Frontal cortex (tissue), 4 donors: ENCODE measurements at places on chromosomes 7 and 10.

GRCh38 chr10:127991543-127992255 lies 84.8 kb downstream of the PTPRE start:
- no peak for DNase-seq

DNA sequence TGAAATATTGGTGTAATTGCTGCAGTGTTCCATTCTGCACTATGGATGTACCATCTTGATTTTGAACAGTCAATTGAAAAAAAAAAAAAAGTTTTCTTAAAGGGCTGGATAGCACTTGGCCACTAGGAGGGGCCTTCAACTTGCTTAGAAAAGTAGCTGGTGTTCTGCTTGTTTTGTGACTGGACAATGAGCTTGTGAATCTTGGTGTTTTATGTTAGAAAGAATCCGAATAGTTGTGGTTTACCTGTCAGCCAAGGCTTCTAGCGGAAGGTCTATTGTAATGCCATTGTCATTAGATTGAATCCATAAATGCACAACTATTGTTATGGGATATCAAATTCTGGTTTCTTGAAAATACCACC lies 77.1 kb downstream of the BMPER start:
- DNase-seq: no peak

DNA sequence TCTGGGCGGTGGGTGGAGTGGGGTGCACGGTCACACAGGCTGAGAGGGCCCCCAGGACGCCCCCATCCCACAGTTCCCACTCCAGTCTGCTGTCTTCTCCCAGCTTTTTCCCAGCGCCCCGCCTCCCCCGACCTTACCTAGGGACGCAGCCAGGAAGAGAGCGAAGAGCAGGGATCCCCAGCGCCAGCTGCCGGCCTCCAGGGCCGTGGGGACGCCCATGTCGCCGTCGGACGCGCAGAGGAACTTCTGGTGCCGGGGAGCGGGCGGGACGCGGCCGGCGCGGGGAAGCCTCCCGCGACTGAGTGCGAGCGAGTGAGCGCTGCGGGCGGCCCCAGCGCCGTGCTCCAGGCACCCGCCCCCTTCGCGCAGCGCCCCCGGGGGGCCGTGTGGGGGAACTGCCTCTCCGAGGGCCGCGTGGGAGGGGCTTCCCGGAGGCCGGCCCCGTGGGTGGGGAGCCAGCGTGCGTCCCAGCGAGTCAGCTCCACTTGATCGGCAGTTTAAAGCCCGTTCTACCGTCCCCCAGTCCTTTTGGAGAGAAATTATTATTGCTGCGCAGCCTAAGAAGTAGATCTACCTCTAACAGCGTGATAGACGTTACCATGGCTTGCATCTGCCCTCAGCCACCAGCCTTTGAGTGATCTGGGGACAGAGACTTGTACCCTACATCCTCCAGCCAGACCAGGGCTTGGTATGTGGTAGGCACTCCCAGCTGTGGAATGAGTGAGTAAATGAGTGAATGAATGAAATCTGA lies at the start of gene VSIR:
Gene VSIR, minus strand, starts transcription at position 300 of the 751 bp plus-strand sequence. Its CDS starts 81 bp downstream, at position 219.
- peak; percentile 93 for DNase-seq

GRCh38 chr10:71213761-71214440 lies 1.5 kb downstream of the UNC5B start:
- peak; percentile 61 for DNase-seq

DNA sequence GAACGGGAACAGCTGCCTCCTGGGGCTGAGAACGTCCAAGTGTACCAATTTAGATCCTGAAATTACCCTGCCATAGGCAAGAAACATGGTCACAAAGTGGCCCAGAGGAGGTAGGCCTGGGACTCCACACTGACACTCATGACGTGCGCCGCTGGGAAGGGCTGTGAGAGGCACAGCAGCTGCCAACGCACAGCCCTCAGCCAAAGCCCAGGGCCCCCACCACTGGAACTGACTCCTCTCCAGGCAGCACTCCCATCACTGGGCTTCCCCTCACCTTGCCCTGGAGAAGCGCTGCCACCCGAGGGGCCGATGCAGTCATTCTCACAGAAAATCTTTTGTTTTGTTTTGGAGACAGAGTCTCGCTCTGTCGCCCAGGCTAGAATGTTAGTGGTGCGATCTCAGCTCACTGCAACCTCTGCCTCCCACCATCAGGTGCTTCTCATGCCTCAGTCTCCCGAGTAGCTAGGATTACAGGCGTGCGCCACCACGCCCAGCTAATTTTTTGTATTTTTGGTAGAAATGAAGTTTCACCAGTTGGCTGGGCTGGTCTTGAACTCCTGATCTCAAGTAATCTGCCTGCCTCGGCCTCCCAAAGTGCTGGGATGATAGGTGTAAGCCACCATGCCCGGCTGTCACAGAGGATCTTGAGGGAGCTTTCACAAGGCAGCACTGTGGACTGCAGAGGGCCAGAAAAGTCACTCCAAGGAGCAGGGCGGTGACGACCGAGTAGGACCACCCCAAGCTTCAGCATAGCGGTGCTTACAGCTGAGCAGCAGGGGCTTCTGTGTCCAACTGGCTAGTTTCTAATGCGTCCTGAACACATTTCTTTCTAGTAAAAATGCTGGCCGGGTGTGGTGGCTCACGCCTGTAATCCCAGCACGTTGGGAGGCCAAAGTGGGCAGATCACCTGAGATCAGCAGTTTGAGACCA lies 13.5 kb downstream of the GUSB start:
- no peak for DNase-seq

- DNase-seq: no peak
These were observed 1181.6 kb upstream of the SORCS1 start for GRCh38 chr10:108346066-108346465.

GRCh38 chr7:114527589-114527988 lies 113.0 kb downstream of the FOXP2 start:
- DNase-seq: no peak

DNA sequence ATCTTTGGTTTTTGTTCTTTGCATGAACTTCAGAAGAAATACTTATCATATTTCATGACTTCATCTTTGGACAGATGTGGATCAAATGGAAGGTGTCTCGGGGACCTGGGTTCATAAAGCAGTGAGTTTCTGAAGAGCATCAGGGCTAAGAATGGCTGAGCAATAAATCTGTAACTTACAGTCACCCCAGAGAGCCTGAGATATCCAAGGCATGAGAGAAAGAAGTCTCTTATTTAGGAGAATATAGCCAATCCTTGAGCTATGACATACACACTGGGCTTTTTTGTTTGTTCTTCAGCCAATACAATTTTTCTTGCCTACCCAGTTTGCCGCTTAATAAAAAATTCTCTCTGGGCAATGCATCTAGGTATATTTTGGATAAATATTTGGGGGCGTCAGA lies 252.6 kb upstream of the INHBA start:
- no peak for DNase-seq

GRCh38 chr10:1633783-1634182 lies 103.5 kb downstream of the ADARB2 start:
- no peak for DNase-seq

GRCh38 chr7:23230641-23231101 lies 15.9 kb upstream of the GPNMB start:
- no peak for DNase-seq

DNA sequence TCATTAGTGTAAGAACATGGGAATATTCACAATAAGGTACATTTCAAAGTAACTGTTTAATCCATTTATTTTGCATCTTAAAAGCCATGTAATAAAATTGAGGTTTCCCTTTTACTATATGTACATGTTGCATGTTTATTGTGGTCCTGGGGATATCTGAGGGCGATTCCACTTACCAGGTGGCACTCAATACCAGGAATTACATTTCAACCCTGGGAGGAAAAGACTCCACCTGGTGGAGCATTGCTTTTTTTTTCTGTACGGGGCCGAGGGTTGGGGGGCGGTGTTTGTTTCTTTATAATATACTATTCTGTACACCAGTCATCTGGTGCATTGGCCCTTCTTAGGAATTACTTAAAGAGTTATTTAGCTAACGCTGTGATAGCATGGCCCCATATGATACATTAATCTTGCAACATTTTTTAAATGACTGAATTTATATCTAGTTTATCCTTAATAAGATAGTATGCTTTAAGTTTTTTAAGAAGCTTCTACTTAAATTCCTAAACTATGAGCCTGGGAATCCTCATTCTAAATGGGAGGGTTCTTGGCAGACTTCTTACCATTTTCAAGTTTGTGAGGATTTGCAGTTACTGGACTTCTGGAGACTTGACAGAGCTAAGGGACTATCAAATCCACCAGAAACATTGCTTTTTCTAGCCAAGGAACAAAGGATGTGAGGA lies 7.2 kb upstream of the HGF start:
- DNase-seq: no peak

DNA sequence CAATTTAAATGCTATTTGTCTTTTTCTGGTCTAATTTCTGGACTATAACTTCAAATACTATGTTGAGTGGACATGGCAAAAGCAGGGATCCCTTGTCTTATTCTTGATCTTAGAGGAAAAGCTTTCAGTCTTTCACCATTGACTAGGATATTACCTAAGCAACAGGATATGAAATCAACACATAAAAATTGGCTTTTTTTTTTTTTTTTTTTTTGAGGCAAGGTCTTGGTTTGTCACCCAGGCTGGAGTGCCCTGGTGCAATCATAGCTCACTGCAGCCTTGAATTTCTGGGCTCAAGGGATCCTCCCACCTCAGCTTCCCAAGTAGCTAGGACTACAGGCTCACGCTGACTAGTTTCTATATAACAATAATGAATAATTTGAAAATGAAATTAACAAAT lies 90.8 kb downstream of the JMJD1C start:
- no peak for DNase-seq

DNA sequence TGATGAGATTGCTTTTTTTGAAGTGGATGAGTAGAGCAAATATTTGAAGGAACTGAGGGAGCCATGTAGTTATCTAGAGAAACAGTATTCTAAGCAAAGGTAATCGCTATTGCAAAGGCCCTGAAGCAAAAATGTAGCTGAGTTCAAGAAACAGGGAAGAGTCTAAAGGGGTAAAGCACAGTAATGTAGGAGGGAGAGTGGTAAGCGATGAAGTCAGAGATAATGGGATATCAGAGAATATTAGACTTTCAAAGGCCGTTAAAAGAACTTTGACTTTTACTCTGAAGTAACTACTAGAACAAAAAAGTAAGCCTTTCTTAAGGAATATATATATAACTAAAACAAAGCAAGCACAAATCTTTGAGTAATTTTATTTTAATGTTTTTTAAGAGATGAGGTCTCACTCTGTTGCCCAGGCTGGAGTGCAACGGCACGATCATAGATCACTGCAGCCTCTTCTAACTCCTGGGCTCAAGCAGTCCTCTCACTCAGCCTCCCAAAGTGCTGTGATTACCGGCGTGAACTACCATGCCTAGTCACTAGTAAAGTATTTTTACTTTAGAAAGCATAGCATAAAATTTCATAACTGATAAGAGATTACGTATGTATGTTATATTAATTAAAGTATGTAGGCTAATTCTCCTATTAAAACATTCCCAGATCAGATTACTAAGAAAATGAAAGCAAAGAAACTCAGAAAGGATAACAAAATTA lies 61.7 kb upstream of the OIT3 start:
- DNase-seq: no peak

DNA sequence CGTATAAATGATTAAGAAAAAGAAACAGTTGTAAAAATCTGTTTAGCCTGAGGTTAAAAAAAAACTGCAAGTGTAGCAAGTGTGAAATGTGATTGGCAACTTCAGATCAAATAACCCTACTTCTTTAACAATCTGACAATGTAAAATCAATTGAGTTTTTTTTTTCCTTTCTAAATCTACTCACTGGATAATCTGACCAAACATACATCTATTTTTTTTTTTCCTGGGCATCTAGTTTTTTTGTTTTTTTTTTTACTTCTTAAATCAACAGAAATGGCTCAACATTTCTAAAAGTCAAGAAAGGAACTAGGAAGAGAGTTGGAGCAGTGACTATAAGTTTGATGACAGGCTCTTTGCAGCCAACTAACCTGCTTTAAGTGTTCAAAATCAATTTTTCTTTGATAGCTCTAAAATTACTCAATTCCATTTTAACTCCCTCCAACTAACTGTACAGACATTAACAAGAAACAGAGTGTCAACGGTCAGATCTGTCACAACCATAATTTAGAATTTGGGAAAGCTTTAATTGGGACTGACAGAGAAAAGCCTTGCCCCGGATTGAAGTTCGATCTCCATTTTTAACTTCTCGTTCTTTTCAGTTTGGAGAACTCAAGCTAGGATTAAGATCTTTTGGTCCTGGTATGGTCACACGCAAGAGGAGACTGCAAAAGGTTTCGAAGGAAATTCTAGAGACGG lies 1.2 kb downstream of the ARL3 start:
- DNase-seq: no peak

- DNase-seq: no peak
These were observed 4.2 kb upstream of the ASB4 start for GRCh38 chr7:95481271-95482165.

- no peak for DNase-seq
These were observed 10.9 kb upstream of the FIS1 start for GRCh38 chr7:101255796-101256195.

DNA sequence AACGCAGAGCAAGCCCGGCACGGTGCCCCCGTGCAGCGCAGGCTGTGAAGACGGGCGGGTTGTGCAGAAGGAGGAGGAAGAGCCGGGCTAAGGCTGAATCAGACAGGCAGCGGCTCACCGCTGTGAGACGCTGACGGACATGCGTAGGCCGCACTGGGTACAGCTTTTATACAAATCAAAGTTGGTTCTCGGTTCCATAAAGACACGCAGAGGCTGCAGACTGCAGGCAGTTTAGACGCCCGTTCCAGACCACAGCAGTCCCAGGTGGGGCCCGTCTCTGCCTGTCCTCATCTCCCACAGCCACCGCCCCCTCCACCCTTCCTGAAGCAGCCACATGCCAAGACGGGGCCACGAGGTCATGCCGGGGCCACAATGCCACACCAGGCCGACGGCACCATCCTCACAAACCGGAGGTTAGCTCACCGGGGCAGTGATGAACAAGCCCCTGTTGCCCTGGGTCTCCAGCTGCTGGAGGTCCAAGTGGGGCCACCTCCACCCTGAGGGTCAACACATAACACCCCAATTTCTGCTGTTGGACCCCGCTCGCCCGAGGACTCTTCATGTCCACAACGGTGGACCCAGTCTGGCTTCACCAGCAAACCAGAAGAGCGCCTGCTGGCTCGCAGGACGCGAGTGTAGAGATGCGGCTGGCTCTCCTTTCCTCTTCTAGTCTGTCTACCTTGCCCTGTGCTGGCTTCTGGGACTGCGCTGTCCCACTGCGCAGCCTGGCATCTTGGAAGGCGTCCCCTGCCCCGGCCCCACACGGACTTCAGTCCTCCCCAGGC lies 227.2 kb downstream of the ELFN1 start:
- DNase-seq: no peak

GRCh38 chr10:125521721-125522680 lies 161.0 kb downstream of the TEX36 start:
- DNase-seq: no peak

DNA sequence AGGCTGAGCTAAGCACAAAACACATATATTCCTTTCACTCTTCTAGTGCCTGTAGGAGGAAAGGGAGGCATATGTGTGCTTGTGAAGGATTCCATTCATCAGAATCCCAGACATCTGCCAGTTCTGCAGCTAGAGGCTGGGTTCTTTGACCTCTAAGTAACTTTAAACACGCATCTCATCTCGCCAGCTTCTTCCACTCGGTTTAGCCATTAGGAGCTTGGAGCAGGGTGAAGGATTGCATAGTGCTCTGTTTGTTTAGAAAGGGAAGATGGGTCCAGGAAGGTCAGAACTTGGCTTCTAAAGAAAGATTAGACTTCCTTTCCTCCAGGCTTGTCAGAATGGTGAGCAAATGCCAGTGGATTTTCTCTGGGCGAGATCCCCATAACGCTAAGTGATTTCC lies 43.6 kb downstream of the HK1 start:
- DNase-seq: no peak
